Kidney capillary endothelial cell (primary cell): ENCODE measurements at places on chromosomes 2 and 18.

DNA sequence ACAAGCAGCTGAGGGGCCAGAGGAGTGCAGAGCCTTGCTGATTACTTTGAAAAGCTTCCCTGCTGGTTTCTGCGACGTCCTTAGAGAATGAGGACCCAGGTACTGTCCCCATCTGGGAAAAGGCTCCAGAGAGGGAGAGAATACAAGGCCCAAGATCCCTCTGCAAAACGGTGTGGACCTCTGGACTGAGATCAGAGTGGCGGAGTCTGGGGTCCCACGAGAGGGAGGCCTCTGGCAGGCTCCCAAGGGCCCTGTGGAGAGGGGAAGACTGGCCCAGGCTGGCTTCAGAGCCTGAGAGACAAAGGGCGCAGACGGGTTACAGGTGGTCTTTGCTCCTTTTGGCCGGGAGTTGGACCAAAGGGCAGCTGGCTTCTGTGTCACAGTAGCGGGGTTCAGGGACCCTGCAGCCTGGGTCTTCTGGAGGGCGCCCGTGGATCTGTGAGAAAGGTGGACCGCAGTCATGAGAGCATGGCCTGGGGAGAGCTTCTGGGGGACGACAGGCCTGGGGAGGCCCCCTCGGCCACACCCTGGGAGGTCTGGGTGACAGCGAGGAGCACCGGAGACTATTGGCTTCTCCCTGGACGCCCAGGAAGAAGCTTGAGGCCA, 805 bp downstream of the SNORC start:
- no peak for DNase-seq

DNA sequence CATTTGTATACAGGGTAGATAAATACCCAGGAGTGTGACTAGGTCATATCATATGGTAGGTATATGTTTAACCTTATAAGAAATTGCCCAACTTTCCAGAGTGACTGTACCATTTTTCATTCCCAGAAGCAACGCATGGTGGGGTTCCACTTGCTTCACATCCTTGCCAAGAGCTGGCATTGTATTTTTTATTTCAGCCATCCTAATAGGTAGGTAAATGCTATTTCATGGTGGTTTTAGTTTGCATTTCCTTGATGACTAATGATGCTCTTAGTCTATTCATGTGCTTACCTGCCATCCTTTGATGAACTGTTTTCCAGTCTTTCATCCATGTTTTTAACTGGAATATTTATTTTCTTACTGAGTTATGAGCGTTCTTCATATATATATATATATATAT, 51.9 kb downstream of the MAP4K3 start:
- no peak for DNase-seq

- no peak for DNase-seq
These were observed 364.0 kb upstream of the MEIS1 start for GRCh38 chr2:66070721-66071602.

DNA sequence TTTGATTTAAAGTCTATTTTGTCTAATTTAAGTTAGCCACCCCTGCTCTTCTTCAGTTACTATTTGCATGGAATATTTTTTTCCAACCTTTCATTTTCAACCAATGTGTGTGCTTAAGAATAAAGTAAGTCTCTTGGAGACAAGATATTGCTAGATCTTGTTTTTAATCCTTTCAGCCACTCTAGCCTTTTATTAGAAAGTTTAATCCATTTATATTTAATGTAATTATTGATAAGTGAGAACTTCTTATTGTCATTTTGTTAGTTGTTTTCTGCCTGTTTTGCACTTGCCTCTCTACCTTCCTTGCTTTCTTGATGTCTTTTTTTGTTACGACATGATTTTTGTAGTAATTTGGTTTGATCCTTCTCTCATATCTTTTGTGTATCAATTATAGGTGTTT, 46.4 kb downstream of the CCDC148 start:
- DNase-seq, result no peak

- DNase-seq, result no peak
These were observed 38.7 kb upstream of the MEX3C start for GRCh38 chr18:51236225-51236624.

- no peak for DNase-seq
These were observed 141.2 kb upstream of the TACR1 start for GRCh38 chr2:75340560-75340959.

GRCh38 chr18:38497266-38497665, 931.7 kb upstream of the CELF4 start:
- DNase-seq, result no peak
